NCI-H524 treated with DMSO at 0.1 percent for 48 hours (cell line): ENCODE measurements at places on chromosomes 1 and 21.

GRCh38 chr21:31132574-31133242 lies 94.4 kb upstream of the KRTAP19-8 start:
- DNase-seq = no peak

DNA sequence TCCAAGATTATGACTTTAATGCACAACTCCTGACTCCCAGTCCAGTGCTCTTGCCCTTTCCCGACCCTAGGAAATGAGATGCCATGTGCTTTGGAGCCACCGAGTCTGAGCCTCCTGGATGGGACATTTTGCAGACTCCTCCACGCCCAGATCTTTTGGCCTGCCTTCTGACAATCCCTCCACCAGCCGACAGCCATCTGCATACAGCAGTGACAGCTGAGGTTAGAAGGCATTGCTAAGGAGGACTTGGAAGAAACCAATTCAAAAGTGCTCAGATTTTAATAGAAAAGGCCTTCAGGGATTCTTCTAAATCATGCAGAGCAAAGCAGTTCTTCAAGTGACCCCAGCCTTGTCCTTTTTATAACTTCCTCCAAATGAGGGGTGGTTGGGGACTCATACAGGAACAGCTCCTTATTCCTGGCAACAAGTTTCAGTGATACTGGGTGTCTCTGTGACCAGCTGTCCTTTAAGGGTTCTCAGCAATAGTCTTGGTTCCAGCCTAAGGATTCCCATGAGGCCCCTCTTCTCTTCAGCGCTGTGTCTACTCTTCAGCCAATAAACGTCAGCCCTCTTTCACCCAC lies 369.3 kb downstream of the PBX1 start:
- DNase-seq = no peak

DNA sequence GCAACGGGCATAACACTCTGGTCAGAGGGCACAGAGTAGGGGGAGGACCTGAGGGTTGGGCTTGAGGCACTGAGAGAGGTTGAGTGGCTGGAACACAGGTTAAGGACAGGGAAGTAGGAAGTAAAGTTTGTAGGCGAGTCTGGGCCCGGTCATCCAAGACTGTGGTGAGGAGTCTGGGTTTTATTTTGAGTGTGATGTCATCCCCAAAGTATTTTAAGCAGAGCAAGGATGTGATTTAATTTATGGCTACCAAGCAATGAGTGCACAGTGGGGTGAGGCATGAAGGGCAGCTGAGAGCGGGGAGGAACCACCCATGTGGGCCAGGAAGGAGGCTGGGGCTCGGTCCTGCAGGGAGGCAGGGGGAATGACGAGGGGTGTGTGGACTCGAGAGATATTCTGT lies 11.2 kb upstream of the VWA5B1 start:
- no peak for DNase-seq

DNA sequence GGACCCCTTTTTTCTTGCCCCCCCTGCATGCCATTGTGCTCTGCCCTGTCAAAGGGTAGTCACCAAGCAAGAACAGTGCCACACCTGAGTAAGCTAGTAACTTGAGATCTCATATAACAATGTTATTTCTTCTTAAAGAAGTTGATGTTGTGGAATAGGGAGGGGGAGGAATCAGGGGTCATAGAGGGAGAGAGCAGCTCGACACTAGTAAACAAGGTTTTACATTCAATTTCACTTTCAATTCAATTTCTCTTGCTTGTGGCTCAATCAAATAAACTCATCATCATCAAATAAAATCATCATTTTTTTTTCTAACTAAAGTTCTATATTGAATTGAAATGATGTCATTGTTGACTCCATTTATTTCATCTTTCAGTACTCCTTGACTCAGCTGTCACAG lies 106.4 kb downstream of the CRB1 start:
- DNase-seq = no peak

GRCh38 chr1:235920596-235921375 lies 54.1 kb upstream of the LYST start:
- no peak for DNase-seq

DNA sequence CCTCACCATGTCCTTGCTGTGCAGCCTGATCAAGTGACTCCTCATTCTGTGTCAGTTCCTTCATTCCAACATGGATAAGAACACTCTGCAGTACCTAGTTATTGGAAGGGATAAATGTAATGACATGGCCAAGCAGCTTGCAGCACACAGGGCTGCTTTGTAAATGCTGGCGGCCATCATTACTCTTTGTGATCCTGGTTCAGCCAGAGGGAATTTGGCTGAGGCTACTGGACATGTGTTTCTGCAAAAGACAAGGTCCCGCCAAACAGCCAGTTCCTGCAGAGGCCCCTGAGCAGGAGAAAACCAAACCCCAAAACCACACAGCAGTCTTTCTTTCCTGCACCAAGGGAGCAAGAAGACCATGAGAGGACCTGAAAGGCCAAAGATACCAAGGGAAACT lies 495.8 kb downstream of the AJAP1 start:
- DNase-seq = no peak

GRCh38 chr21:16579538-16579937 lies 849.8 kb downstream of the USP25 start:
- DNase-seq = no peak

DNA sequence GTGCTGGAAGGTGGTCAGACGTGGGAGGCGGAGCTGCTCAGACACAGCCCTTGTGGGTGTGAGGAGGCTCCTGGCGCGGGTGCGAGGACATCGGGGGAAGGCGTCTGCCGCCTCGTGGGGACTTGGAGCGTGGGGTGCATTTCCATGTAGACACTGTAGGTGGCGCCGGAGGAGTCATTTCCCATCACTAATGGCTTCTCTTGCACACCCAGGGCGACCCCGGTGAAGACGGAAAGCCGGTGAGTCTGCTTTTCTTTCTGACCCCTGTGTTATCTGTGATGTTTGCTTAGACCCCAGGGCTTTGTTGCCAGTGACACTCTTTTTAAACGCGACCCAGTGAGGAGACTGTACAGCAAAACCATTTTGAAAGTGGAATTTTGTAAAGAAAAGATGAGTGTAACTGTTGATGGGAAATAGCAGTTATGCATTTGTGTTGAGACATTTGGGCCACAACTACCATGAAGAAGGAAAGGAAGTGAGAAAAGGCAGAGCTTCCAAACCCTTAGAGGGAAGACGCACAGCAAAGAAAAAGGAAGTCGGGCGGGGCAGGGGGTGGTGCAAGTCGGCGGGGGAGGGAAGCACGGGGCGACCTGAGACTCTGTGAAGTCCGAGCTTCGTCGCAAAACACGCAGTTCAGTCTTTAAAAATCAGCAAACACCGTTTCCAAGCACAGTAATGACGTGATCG lies 64.0 kb downstream of the SLC19A1 start:
- DNase-seq = no peak

DNA sequence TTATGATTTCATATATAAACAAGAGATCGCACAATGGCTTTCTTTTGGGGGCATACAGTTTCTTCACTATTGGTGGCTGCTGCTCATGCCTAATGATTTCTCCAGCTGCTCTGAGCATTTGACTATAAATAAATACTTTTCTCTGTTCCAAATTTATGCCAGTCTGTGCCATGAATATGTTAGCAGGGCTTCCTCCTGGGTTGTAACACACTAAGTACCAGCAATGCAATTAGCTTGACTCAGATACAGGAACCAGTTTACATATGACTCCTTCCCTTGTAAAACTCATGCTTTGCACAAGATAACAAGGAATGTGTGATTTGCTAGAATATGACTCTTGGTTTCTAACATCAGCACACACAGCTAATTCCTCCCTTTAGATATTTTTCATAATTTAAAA lies 1629.7 kb downstream of the NCAM2 start:
- no peak for DNase-seq

- peak; percentile 23 for DNase-seq
These were observed 47.3 kb downstream of the LPGAT1 start for GRCh38 chr1:211783266-211783665.

- DNase-seq = no peak
These were observed 9.8 kb upstream of the KCNA3 start for GRCh38 chr1:110684491-110684890.

GRCh38 chr1:18249631-18250030 lies 142.0 kb downstream of the IGSF21 start:
- no peak for DNase-seq

GRCh38 chr1:203124546-203125317 lies 2.8 kb upstream of the ADORA1 start:
- DNase-seq = no peak

- peak; percentile 31 for DNase-seq
These were observed 143.5 kb upstream of the USH2A start for GRCh38 chr1:216566641-216567205.

GRCh38 chr1:227542153-227543120 lies 20.9 kb upstream of the ZNF678 start:
- DNase-seq = peak; percentile 9
